ENCODE measurements at places on chromosomes 1 and 21. TPM values are rescaled to one million over a fixed set of nuclear protein-coding genes. Genes with fewer than 3 reads are reported as not detected.

The IL24 gene
- total RNA-seq: not detected

The NT5C1A gene
- total RNA-seq: not detected

DNA sequence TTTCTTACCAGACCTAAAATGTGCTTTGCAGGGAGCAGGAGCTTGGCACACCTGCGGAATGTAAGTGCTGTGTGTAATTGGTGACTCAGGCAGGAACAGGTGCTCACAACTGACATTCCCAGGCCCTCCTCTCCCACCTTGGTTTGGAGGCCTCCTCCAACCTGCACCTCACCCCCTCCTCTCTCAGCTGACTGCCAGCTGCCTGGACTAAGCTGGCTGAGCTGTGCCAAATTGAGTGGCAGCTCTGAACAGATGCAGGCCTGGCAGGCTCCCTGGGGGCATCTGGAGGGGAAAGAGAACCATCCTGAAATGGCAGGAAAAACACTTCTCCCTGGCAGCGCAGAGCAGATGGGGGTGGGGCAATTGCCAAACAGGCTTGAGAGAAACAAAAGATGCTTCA is 91.7 kb upstream of the PGBD5 start:
- no peak for DNase-seq

- DNase-seq: no peak
Measured at GRCh38 chr1:14253676-14254075, 344.8 kb upstream of the KAZN start.

The TMEM167B gene
- 37.1 TPM for total RNA-seq

DNA sequence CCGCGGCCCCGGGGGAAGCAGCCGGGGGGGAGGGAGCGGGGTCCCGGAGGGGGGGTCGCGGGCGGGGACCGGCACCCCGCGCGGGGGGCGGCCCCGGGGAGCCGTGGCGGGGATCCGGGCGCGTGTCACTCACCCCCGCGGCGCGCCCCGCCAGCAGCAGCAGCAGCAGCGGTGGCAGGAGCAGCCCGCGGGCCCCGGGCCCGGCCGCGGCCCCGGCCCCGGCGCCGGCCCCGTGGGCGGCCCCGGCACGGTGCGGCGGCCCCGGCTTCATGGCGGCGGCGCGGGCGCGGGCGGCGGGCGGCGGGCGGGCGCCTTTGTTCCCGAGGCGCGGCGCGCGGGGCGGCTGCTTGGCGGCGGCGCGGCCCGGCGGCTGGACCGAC is 252 bp downstream of the SDC3 start:
- no peak for DNase-seq

GRCh38 chr1:241994171-241994570 is 4.7 kb downstream of the MAP1LC3C start:
- DNase-seq: no peak

DNA sequence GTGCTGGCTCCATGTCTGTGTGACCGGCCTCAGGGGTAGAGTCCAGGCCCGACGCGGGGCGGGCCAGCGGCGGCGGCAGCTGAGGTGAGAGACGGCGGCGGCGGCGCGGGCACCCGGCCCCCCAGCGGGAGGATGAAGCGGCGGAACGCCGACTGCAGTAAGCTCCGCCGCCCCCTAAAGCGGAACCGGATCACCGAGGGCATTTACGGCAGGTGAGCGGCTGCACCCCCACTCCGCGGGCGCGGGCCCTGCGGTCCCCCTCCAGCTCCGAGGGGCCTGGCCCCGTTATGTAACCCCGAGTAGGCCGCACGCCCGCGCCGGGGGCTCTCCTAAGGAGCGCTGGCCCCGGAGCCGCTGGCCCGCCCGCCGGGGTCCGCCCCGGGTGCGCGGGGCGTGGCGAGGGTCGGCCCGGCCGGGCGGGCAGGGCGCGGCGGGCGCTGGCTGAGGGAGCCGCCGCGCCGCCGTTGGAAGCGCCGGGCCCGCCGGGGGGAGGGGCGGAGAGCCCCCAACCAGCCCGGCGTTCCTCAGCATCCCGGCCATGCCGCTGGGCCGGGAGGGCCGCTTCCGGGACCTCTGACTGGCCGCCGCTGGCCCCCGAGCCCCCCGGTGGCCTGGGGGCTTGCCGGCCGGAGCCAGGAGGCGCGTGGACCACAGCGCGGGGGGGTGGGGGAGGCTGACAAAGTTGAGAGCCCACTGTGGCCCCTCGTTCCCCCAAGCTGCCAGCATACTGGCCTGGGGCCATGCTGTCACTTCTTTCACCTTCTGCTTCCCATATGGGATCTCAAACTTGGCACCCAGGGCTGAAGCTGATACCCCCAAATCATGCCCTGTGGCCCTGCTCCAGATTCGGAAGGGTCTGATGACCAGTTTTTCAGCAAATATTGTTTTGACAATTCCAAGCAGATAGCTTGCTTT is 527 bp downstream of the MACO1 start:
- DNase-seq: peak; percentile 51

- peak; percentile 53 for DNase-seq
Measured at GRCh38 chr1:10685808-10686403, 110.5 kb downstream of the CASZ1 start.

- no peak for DNase-seq
Measured at GRCh38 chr1:204663644-204664383, 21.7 kb downstream of the LRRN2 start.

GRCh38 chr1:99051611-99052283 is 47.1 kb upstream of the PLPPR5 start:
- DNase-seq: no peak

All from ovary (tissue), 10 donors.